Anterior cingulate cortex (tissue), 58 donors: ENCODE measurements at places on chromosomes 1 and 21.

DNA sequence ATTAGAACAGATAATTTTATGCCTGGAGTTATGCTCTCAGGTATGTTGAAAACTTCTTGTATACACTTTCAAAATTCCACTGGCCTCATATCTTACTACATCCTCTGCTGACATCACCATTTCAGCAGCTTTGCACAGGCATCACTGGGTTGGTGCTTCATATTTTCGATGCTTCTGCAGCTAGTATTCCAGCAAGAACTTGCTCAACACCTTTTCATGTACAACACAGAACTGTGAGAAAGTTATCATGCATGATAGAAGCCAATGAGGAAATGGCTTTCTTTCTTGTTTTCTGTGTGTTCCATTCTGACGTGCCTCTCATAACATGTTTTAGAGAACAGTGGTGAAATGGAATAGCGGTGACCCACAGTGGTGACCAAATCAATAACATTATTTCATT is 5.1 kb upstream of the GBP5 start:
- no peak for DNase-seq

- no peak for DNase-seq
Measured at GRCh38 chr1:53133261-53134041, 9.0 kb downstream of the SLC1A7 start.

GRCh38 chr1:76494807-76495206 is 372.5 kb upstream of the ST6GALNAC5 start:
- no peak for DNase-seq

DNA sequence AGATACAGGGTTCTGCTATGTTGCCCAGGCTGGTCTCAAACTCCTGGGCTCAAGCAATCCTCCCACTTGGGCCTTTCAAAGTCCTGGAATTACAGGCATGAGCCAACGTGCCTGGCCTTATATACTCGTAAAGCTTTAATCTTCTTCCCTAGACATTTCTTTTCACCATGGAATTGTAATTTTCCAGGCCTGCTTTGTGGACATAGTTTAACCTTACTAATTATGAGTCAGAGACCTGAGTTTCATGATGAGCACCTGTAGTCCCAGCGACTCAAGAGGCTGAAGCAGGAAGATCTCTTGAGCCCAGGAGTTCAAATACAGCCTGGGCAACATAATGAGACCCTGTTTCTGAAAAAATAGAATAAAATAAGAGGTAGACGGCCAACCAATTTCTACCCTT is 12.3 kb downstream of the PATJ start:
- DNase-seq, result no peak

DNA sequence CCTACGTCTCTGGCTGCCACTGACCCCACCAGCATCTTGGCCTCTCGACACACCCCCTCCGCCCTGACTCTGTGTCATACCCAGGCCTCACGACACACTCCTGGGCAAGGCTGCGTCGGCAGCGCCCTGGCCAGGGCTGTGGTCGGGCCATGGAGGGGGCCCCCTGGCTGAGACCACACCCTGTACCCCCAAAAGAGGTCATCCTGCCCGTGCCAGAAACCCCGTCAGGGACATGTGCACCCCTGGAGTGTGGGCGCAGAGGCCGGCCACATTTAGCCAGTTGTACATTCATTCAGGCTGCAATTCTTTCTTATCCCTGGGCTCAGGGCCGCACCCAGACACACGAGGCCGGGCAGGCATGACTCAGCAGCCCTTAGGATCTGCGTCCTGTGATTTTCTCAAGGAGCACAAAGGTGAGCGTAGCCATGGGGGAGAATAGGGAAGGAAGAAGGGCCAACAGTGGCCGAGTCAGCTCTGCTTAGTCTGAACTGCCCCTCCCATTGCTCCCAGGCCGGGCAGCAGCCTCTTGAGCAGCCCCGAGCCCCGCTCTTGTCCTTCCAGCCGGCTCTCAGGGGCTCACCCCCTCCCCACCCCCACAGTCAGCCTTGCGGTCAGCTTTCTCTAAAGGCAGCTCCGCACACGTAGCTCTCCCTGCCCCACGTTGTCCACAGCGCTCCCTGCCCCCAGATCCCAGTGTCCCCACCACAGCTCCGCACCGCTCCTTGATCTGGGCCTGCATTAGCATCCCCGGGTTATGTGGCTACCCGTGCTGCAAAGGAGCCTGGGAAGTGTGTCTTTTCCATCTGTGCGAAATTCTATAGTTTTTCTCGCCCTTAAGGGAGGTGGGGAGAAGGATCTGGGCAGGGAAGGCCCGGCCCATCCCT is 7.9 kb downstream of the CSTB start:
- DNase-seq, result no peak

DNA sequence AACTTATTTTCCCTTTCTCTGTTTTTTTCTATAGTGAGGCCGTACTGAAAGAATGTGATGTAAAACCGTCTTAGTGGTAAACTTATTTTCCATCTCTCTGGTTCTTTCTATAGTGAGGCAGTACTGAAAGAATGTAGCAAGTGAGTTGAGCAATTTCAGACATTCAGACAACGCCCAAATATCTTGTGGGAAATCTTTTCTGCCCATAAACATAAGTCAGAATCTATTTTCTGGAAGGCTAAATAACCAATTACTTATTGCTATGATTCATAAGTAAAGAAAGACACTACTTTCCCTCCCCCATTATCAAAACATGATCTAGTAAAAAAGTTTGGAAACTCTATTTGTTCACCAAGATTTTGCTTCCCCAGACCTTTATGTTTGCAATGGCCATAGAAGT is 18.8 kb upstream of the SCCPDH start:
- DNase-seq, result no peak

GRCh38 chr1:180909462-180909976 is 3.2 kb upstream of the KIAA1614 start:
- DNase-seq, result no peak
